ENCODE measurements at places on chromosomes 1 and 21.

DNA sequence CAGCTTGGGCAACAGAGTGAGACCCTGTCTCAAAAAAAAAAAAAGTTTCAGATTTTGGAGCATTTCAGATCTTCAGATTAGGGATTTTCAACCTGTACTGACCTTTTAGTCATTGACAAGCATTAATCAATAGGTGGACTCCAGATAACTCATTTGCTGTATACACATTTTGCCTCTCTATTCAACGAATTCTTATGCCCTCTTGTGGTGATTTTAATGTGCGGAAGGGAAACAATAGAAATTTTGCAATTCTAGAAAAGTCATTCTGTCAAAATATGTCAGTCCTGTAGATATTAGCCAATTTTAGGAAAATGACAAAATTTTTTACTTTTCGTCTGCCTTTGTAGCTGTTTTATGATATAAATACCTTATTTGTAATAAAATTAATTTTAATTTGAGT, 11.6 kb upstream of the OR2G2 start:
- DNase-seq, result no peak

DNA sequence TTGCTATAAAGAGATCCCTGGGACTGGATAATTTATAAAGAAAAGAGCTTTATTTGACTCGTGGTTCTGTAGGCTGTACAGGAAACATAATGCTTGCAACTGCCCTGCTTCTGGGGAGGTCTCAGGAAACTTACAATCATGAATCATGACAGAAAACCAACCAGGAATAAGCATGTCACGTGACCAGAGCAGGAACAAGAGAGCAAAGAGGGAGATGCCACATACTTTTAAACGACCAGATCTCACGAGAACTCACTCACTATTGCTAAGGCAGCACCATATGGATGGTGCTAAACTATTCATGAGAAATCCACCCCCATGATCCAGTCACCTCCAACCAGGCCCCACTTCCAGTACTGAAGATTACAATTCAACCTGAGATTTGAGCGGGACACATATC, 49.8 kb upstream of the RCC1 start:
- no peak for DNase-seq

GRCh38 chr21:44332965-44333364, 6.2 kb downstream of the CFAP410 start:
- DNase-seq, result no peak

DNA sequence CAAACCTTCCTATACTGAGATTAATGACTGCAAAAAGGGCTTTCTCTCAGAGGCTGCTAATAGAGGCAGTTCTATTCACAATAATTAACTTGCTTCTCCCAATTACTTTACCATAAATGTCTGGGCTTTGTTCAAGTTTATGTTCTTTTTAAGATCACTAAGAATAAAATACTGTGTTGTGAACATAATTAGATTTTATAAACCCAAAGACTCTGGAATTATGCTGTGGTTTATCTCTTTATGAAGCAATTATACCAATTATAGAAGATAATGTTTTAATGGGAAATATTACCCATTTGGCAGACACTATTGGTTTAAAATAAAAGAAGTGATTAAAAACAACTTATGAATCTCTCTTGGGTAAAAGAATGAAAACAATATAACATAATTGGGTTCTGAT, 43.5 kb upstream of the IL12RB2 start:
- DNase-seq, result no peak

GRCh38 chr1:246753670-246754535, 29.7 kb downstream of the SCCPDH start:
- DNase-seq, result peak; percentile 79

- DNase-seq, result no peak
These were observed 34.0 kb downstream of the C1orf198 start for GRCh38 chr1:230834292-230834691.

GRCh38 chr1:59569198-59569597, 245.6 kb upstream of the HOOK1 start:
- no peak for DNase-seq

DNA sequence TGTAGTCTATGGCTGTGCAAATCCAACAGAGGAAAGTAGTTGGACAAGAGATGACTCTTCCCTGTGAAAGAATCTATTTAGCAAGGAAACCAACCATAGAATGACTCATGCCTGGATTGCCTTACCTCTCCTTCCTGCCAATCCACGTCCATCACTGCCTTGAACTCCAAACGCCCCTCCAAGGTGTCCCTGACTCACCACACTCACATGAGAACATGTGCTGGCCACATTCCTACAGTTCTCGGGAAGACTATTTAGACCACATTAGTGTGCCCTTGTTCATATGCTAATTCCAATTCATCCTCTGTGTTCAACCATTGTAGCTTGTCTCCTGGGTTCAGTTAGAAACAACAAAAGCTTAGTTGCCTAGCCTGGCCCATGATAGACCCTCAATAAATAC, 157.3 kb downstream of the SLC30A10 start:
- DNase-seq, result no peak

GRCh38 chr1:234608911-234609690, 877 bp downstream of the IRF2BP2 start:
- peak; percentile 90 for DNase-seq

GRCh38 chr1:21734526-21734925, 48.4 kb downstream of the USP48 start:
- DNase-seq, result no peak

DNA sequence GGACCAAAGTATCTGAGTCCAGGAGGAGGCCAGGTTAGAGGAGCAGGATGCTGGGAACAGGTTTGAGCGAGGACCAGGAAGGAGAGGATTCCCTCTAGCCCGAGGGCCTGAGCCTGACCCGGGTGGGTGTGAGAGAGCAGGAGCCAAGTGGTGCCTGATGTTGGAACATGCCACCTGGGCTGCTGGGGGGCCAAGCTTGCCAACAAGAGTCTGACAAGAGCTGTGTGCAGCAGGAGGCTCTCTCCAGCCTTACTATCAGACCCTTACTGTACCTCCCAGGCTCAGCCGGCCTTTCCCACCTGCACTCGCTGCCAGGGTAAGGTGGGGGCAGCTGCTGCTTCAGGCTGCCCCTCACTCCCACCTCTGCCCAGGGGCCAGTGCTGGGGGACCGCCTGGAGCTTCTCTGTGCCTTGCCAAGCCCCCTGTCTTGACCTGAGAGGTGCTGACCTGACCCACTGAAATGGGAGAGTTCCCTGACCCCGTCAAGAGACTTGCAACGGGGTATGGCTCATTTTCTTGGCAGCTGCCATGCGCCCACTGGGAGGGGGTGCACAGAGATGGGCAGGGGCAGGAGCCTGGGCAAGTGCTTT, 159.6 kb upstream of the VAMP3 start:
- no peak for DNase-seq

DNA sequence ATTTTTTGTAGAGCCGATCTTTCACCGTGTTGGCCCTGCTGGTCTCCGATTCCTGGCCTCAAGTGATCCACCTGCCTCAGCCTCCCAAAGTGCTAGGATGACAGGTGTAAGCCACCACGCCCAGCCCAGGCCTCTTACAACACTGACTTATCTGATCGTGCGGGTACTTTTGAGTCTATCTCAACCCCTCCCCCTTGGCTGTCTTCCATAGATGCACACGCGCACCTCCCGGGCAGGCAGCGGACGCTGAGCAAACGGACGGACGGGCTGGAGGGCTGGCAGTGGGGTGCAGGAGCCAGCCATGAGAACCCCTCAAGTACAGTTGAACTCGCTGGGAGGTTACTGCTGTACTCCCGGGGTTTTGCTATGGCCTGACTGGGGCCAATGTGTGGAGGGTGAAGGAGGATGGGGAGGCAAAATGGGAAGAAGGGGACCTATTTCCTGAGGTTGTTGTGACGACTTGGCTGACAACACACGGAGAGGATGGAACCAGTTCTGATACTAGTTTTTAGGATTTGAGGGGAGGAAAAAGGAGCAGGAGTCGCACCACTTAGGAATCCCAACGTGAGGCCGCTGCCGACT, 959 bp downstream of the CD58 start:
- DNase-seq, result peak; percentile 85

DNA sequence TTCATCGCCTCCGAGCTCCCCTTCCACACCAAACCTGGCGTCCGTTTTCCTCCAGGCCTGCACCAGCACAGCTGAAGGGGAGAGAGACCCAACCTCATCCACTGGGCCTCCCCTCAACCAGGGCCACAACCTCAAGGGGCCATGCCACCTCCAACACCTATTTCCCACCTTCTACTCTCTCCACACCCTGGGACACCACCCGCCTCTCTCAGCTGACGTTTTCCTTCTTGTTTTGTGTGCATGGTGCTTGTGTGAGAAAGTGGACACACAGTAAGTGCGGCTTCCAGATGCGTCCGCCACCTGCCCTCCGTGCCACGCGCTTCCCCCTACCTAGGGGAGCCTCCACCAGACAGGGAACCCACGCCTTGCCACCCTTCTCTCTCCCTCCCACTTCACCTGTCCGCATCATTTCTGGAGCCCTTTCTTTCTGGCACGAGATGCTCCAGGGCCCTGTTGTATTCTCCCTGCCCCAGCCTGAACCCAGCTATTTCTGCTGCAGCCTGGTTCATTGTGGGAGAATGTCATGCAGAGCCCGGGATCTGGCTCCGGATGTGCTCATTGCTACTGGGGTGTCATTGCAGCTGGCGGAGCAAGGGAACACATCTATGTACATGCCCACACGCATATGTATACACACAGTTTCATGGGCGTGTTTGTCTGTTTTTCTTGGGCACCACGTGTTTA, 1.3 kb upstream of the GNB1 start:
- DNase-seq, result no peak

GRCh38 chr1:207045453-207045852, 5.6 kb downstream of the YOD1 start:
- no peak for DNase-seq

DNA sequence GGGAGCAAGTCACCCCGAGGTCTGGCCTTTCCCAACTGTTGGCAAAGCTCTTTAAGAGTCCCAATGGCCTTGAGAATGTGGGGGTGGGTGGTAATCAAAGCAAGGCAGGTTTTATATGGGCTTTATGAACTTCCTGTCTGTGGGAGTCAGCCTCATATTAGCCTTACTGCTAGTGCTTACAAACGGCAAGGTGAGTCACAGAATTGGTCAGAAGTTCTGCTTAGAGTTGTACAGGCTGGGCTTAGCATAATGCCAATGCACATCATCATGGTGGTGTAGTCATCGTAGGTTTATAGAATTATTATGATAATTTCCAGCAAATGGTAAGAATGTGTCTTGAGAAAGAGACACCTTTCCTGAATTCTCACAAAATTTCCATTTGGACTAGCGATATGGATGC, 192.7 kb upstream of the KIAA0040 start:
- no peak for DNase-seq

DNA sequence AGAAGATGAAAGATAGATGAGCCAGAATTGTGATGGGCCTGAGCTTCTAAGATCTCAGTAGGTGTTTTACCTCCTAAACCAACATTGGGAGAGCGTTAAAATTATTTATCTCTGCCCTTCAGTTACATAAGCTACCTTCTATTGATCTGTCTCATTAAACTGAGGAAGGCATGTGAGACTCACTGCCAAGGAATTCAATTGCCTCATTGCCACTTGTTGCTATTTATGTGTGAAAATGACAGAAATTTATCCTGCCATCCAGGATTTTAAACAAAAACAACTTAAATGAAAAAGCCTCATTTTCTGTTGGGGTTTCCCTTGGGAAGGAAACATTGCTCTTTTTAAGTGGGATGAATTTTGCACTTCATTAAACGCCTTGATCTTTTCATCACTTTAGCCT, 78.7 kb upstream of the RUNX1 start:
- no peak for DNase-seq

DNA sequence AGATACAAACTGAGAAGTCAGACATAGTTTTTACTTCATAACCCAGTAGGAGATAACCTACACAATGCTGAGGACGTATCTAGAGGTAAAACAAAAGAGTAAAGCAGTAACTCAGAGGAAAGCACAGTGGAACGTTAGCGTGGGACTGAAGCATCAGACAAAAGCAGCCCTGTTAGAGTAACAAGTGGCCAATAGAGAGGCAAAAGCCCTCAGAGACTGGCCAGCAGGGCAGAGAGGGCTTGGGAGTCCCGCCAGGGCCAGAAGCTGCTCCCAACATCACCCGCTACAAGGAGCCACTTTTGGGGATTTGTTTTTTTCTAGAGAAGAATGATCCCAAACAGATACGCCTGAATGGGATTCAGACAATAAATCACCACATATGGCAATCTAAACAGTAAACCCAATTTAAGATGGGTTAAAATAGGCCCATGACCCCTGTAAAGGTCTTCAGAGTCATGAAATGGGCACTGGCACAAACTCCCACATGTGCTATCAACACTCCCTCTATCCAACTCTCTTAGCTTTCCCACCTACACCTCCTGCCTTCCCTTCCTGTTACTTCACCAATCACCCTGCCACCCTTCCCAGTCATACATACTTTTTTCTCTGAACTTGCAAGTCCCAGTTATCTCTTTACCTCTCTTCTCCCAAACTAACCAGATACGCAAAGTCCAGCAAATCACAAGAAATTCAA, 17.2 kb downstream of the TADA1 start:
- no peak for DNase-seq

GRCh38 chr1:156608036-156608674, 6.9 kb upstream of the GPATCH4 start:
- peak; percentile 76 for DNase-seq

- no peak for DNase-seq
These were observed 1041.8 kb downstream of the PLA2G4A start for GRCh38 chr1:187870552-187870951.

- DNase-seq, result no peak
These were observed 24.3 kb downstream of the STPG1 start for GRCh38 chr1:24389231-24389678.

DNA sequence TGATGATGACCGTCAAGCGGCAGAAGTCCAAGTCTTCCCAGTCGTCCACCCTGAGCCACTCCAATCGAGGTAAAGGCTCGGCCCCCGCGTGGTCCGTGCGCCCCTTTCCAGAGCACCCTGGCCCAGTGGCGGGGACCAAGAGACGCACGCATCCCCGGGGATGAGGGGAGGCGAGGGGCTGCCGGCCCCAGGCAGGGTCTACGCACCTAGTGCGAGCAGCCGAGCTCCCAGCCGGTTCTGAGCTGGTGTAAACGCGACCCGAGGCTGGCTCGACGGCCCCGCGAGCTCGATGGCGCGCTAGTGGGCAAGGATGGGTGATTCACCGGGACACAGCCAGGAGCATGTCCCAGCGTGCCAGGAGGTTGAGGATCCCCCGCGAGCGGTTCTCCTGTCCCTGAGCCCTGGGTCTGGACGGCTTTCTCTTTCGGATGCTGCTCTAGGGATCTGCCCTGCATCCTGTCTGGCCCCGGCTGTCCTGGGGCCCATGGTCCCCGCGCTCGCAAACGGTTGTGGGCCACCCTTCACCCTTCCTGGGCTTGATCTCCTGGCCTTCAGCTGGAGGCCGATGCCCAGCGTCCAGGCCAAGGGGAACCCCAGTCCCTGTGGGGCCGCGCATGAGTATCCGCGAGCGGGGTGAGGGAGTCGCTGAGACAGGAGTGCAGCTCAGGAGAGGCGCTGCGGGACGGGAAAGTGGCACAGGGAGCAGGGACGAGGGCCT, 689 bp downstream of the PKP1 start:
- DNase-seq, result no peak

Data from activated effector memory CD4-positive, alpha-beta T cell treated with anti-CD3 and anti-CD28 coated beads, Interleukin-2, amount 50 U/mL, for 16 hours (primary cell).